ENCODE measurements at places on chromosomes 1 and 21.

GRCh38 chr1:42735477-42736105, 4.4 kb downstream of the CLDN19 start:
- DNase-seq = no peak

GRCh38 chr1:153122831-153123421, 9.6 kb upstream of the SPRR2F start:
- no peak for DNase-seq

- no peak for DNase-seq
Observed at GRCh38 chr1:62317021-62317768, 2.0 kb downstream of the KANK4 start.

- no peak for DNase-seq
Observed at GRCh38 chr1:32893198-32894018, 7.1 kb downstream of the HPCA start.

GRCh38 chr21:42118901-42119300, 47.8 kb downstream of the UMODL1 start:
- DNase-seq = no peak

- no peak for DNase-seq
Observed at GRCh38 chr1:178537382-178538090, 24.6 kb downstream of the TEX35 start.

- no peak for DNase-seq
Observed at GRCh38 chr21:40284409-40284808, 417.2 kb downstream of the PCP4 start.

DNA sequence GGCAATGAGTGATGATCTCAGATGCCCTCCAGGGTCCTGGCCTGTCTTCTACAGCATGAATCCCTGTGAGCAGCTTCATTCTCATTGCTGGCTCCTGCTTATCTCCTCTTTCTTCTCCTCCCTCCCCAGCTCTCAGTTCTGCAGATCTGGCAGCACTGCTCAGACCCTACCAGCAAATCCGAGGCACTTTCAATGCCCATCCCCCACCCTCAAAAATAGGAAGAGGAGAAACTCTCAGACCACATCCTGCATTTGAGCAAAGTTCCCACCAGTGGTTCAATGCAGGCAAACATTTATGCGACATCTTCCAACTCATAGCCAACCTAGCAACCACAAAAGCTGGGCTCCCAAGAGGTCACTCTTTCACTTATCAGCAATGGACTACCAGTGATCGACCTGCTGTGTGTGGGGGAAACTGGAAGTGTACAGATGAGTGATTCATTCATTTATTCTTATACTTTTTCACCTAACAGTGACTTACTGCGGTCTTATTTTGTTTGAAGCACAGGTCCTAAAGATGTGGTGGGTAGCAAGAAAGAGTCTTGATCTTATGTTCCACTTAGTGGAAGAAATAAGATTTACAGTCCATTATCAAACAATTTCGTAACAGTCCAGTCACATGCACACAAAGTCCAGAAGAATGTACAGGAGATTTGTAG, 5.8 kb upstream of the CHI3L2 start:
- no peak for DNase-seq

GRCh38 chr1:82625537-82625936, 824.8 kb downstream of the ADGRL2 start:
- DNase-seq = no peak

DNA sequence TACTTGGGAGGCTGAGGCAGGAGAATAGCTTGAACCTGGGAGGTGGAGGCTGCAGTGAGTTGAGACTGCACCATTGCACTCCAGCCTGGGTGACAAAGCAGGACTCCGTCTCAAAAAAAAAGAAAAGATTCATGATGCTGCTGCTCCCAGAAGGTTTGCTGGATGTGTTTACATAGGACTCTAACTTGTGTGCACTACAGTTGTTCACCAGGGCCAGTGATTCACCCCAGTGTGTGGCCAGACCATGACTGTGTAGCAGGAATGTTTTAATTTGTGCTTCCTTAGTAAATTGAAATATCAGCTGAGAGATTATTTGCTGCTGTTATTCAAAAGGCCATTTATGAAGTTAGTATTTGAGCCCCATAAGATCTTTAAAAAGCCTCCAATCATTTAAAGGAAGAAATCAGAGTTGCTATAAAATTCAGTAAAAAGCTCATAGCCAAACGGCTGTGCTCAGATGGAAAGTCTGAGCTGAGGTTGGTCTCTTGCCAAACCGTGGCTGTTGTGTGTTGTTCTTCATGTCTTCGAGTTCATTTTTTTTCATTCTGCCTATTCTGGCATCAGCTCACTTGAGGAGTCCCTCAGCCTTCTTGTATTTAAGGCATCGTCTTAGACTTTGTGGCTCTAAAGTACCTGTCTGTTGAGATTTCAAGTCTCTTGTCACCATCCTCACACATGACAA, 18.1 kb upstream of the PGD start:
- DNase-seq = no peak

- no peak for DNase-seq
Observed at GRCh38 chr21:35994613-35995012, 65.7 kb downstream of the SETD4 start.

DNA sequence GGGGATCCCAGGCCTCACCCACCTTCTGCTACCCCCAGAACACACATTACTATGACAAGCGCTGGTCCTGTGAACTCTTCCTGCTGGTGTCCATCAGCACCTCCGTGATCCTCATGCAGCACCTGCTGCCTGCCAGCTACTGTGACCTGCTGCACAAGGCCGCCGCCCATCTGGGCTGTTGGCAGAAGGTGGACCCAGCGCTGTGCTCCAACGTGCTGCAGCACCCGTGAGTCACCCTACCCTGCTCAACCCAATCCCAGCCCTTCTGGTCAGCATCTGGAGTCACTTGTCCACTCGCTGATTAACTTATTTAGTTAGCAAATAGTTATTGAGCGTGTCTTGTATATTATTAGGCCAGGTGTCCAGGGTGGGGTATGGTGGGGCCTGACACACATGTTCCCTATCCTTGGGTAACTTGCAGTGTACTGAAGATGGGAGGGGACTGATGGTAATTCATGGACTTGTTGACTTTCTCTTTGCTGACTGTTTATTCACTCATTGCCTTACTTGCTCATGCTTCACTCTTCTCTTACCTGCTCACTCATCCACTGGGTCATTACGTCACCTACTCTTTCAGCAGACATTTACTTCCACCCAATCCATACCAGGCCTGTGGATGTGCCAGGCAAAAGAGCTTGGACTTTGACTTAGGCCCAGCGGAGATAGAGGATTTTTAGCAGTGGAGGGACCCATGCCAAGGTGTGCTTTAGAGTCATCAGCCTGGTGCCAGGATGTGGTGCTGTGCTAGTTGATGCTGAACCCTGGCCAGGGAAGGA, 12.9 kb upstream of the KPNA6 start:
- no peak for DNase-seq

DNA sequence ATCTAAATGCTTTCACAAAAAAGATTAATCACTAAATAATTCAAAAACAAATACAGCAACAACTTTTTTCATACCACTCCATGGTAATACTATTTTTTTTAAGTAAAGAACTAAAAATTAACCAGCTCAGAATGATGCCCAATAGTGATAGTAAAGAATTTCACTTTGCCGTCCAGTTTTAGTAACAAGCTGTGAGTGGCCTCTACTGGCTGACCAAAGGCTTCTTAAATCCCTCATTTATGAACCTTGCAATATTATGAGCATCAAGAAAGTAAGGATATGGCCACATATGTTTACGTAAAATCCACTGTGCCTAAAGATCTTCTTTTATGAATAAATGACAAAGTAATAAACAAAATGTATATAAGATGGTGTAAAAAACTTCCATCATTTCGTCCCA, 108.6 kb downstream of the GPATCH2 start:
- no peak for DNase-seq

DNA sequence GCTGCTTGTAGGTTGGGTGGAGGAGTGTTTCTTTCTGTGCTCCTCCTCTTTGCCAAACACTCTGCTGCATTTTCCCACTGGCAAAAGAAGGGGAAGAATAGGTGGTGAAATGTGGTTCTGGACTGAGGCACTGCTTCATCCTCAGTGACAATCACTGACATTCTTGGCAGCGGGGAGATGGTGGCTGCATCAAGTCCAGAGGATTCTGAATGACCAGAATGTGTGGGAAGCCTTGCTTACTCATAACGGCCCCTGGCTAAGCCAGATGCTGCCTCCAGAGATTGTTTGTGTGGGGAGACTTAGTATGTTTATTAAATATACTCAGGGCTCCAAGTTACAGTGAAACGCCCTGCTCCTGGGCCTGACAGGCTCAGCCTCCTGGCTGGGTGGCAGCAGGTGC, 160.3 kb downstream of the CACNA1E start:
- no peak for DNase-seq

GRCh38 chr1:11062965-11063401, 3.2 kb upstream of the SRM start:
- DNase-seq = no peak

- no peak for DNase-seq
Observed at GRCh38 chr1:197213193-197213592, 54.9 kb upstream of the CRB1 start.

DNA sequence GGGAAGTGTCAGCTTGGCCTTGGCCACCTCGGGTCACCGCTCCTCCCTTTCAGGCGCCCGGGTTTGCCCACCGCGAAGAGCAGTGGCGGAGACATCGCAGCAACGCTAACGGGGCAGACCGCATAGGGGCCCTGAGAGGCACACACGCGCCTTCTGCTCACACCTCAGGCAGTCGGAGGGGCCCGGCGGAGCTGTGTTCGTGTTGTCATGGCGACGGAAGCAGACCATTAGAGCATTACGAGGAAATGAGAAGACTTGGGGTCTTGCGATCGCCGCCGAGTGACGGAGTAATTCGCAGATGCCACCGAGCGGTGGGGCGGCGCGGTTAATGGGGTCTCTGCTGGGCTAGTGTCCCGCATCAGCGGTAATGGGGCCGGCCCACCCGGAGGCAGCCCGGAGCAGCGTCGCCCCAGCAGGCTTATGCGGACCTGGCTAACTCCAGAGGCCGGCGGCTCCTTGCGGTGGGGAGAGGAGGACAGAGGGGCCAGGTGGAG, 144.1 kb downstream of the TNR start:
- DNase-seq = no peak

DNA sequence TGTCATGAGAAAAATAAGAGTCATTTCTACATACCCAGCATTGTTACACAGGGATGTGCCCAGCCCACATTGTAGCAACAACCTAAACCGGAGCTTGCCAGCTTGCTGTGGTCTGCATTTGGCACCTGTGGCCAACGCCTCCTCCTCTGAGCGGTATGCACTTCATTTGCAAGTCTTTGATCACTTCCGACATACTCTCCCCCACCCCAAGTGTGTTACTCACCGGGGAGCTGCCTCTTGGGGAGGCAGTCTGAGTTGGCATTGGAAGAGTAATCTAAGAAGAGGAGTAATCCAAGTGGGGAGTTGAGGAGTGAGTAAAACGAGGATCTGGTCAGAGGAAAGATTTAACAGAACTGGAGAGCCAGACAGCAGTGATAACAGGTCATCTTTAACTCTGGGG, 3.8 kb downstream of the BCL9 start:
- no peak for DNase-seq

- no peak for DNase-seq
Observed at GRCh38 chr21:23101111-23101510, 2102.9 kb downstream of the NCAM2 start.

GRCh38 chr1:59511476-59512465, 214.9 kb downstream of the FGGY start:
- DNase-seq = no peak

- DNase-seq = no peak
Observed at GRCh38 chr1:171128463-171128862, 37.8 kb downstream of the FMO3 start.

DNA sequence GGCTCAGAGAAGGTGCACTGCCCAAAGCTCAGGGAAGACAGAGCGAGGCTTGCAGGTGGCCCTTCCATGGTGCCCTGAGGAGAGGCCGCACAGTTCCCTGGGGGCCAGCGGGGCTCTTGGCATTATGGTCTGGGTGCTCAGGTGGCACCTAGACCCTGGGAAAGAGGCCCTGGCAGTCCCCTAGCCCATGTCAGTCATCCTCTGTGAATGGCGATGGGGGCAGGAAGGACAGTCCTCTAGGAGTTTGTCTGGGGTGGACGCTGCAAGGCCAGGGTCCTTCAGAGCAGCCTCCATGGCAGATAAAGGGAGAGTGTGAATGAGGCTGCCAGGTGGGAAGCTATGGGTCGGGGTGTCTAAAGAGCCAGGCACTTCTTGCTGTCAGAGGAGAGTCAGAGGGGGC, 345.9 kb upstream of the VAMP3 start:
- DNase-seq = no peak

DNA sequence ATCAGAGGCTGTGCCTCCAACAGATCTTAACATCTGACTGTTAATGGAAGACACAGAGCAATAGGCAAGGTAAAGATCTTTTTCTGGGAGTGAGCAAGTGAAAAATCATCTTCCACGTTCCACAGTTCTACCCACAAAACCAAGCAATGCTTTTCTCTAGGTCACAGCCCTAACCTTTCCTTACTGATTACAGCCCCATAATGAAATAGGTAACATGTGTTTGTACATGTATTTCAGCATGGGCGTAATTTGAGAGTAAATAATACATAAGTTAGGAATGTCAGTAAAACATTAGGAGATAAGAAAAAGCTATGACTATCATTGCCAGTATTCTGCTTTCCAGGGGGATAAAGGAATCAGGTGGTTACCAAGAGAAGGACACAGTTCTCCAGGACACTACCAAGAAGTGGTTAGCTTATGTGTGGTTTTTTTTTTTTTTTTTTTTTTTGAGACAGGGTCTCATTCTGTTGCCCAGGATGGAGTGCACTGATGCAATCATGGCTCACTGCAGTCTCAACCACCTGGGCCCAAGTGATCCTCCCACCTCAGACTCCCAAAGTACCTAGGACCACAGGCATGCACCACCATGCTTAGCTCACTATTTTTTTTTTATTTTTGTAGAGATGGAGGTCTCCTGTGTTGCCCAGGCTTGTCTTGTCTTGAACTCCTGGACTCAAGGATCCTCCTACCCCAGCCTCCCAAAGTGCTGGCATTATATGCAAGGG, 72.0 kb downstream of the DAP3 start:
- no peak for DNase-seq

DNA sequence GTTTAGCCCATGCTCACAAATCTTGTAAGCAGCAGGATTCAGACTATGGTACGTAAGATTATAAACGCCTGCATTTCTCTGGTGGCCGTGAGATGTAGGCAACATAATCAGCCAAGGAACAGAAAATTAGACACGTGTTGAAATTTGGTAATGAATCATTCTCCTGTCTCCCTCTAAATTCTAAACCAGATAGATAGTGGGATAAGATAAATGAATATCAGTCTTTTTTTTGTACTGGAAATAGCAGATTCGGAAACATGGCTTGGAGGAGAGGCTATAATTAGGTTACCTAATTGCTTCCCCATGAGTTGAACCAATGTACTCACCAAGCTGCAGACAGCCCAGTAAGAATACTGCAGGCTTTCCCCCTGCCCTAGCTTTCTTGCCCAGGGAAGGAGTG, 172.3 kb downstream of the TGFB2 start:
- DNase-seq = no peak

All from Panc1 (cell line).